ENCODE measurements at places on chromosomes 2 and 18.

DNA sequence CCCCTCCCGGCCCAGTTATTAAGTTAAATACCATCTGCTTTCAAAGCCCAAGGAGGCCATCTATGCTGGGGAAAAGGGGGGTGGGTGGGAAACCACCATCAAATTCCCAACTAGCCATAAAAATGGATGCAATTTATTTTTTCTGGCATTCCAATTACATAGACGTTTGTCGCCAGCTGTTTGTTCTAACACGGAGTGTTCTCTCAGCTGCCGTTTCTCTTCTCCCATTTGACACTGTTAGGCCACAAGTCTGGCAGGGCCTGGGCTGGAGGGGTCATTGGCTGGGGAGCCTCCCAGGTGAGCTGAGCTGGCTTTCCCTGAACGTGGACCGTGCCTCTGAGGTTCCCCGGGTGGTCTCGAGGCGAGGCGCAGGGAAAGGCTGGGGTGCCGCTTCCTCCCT is 16.6 kb downstream of the ATOH8 start:
- no peak for DNase-seq

- DNase-seq, result no peak
Measured at GRCh38 chr2:141534666-141535362, 596.0 kb downstream of the LRP1B start.

- no peak for DNase-seq
Measured at GRCh38 chr18:76358774-76359173, 136.3 kb downstream of the ZNF516 start.

- no peak for DNase-seq
Measured at GRCh38 chr2:26655611-26656195, 14.5 kb upstream of the CIB4 start.

DNA sequence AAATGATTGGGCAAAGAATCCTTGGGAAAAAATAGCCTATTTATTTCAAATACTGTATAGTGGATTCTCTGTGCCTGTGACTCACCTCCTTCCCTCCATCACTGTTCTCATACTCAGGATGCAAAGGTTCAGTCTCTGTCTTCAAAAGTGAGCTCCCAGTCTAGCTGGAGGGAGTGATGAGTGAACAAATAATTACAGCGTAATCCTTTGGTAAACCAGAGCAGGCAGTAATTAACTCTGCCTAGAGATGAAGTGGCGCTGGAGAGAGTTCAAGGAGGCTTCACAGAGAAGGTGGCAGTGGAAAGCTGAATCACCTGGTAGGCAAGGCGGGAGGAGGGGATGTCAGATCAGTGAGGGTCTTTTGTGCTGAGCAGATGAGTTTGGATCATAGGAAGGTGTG is 6.5 kb downstream of the DGUOK start:
- no peak for DNase-seq

- DNase-seq, result no peak
Measured at GRCh38 chr2:241721852-241722251, 12.6 kb upstream of the D2HGDH start.

- no peak for DNase-seq
Measured at GRCh38 chr2:131543385-131543891, 15.8 kb downstream of the CCDC74A start.

DNA sequence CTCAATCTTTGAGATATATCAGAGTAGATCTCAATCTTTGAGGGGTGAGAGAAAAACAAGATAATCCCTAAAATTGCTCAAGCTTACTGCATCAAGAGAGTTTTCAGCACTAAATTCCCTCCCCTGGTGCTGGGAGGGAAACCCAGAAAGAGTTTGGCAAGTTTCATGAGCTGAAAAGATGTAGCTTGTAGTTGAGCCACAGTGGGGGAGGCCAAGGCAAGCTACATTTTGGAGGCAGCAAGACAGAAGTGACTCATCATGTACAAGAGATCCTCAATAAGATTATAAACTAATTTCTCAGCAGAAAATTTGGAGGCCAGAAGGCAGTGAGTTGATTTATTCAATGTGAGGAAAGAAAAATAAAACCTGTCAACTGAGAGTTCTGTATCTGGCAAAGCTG is 308.2 kb downstream of the PIEZO2 start:
- DNase-seq, result no peak

- no peak for DNase-seq
Measured at GRCh38 chr18:63140038-63140450, 179.5 kb downstream of the BCL2 start.

GRCh38 chr2:151040039-151040438 is 221.6 kb downstream of the RBM43 start:
- no peak for DNase-seq

All from esophagus squamous epithelium (tissue), 5 donors.